Left ventricle myocardium superior (tissue), 1 donor: ENCODE measurements at places on chromosomes 6 and 20. TPM values are rescaled to one million over a fixed set of nuclear protein-coding genes. Genes with fewer than 3 reads are reported as not detected.

The OR2J1 gene
- total RNA-seq: not detected

The NKX2-2 gene
- total RNA-seq: not detected

The FAM217A gene
- total RNA-seq: not detected

The DNMT3B gene
- 0.50 TPM for total RNA-seq

The TRIM10 gene
- total RNA-seq: not detected

The OR2B2 gene
- not detected for total RNA-seq

The SLC22A7 gene
- total RNA-seq: not detected

The SPINT3 gene
- not detected for total RNA-seq

The NOX3 gene
- not detected for total RNA-seq

The PRPH2 gene
- total RNA-seq: 0.47 TPM

The PLN gene
- total RNA-seq: 2,753 TPM

The CRIP3 gene
- total RNA-seq: 6.6 TPM

GRCh38 chr6:3881711-3882421 is 32.7 kb downstream of the FAM50B start:
- DNase-seq: no peak

- DNase-seq: peak; percentile 52
Observed at GRCh38 chr6:37648465-37649330, 49.0 kb downstream of the MDGA1 start.

GRCh38 chr20:14444106-14444505 is 106.7 kb upstream of the FLRT3 start:
- DNase-seq: no peak

GRCh38 chr20:53842301-53843099 is 227.9 kb downstream of the BCAS1 start:
- no peak for DNase-seq

DNA sequence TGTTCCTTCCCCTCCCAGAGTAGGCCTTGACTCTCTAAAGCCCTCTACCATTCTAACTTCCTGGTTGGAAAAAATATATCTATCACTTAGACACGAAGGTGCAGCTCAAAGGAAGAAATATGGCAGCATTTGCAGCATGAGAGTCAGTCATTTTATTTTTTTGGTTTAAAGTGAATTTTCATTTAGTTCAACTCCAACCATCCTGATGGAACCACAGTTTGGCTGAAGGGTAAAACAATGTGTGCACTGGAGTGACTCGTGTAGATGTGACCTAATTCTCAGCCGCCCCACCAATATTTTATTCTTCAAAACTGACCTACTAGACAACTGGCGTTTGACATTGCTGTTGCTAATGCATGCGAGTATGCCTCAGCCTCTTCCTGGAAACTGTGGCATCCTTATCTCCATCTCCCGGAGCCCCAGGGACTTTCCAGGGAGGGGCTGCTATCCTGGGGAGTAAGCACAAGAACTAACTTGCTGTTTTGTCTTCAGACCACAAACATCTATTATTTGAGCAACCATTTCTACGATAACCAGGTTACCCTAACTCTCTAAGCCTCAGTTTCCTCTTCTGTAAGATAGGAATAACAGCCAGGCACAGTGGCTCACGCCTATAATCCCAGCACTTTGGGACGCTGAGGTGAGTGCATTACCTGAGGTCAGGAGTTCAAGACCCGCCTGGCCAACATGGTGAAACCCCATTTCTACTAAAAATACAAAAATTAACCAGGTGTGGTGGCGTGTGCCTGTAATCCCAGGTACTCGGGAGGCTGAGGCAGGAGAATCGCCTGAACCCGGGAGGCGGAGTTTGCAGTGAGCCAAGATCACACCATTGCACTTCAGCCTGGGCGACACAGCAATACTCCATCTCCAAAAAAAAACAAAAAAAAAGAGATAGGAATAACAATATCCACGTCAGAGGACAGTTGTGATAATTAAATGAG is 148.7 kb upstream of the JARID2 start:
- no peak for DNase-seq

GRCh38 chr6:121309768-121310469 is 24.4 kb downstream of the TBC1D32 start:
- DNase-seq: no peak

DNA sequence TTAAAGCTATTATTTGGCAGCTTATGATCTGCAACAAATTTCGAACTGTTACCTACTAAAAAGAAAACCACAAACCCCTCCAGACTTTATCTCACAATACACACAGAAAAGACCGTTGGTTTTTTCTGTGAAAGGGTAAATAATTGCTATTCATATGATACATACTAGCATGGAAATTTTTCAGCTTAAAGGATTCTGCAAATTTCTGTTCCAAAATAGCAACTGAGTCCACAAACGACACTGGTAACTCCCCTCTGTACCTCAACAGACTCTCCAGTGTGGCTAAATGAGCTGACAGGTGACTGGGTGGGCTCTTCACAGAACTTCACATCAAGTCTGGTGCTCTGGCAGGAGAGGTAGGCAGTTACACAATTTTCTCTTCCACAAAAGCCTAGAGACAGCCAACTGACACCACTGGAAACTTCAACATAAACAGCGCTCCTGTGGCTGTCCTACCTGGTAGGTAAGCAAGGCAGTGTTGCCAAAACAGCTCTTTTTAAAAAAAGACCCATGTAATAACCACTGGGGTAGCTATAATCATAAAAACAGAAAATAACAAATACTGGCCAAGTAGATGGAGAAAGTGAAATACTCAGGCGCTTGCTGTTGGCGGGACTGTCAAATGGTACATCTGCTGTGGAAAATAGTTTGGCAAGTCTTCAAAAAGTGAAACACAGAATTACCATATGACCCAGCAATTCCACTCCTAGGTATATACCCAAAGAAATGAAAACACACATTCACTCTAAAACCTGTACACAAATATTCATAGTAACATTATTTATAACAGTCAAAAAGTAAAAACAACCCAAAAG is 37.8 kb downstream of the ELOVL5 start:
- DNase-seq: no peak

DNA sequence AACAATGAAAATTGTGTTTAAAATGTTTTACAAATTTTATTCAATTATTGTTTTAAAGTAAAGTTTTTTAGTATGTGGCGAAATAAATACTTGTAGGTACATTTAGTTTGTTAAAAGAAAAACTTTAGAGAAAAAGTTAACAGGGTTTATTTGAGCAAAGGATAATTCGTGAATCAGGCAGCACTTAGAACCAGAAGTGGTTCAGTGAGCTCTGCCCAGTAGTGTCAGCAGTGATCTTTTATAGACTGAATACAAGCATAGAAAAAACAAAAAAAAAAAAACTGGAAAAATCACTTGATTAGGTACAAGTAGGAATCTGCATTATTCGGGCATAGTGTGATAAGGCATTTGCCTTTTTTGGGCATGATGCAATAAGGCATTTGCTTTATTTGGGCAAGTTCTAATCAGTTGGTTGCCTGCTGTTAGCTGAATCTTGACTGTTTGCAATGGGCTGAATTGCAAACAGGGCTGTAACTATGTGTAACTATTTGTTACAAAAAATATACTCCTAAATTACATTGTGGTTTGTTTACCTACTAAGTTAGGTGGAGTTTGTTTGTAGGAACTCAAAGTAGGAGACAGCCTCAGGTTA is 122.9 kb upstream of the MMS22L start:
- no peak for DNase-seq

- DNase-seq: no peak
Observed at GRCh38 chr6:147407571-147407970, 100.9 kb upstream of the SAMD5 start.

- DNase-seq: no peak
Observed at GRCh38 chr6:90429713-90430112, 133.1 kb upstream of the BACH2 start.

DNA sequence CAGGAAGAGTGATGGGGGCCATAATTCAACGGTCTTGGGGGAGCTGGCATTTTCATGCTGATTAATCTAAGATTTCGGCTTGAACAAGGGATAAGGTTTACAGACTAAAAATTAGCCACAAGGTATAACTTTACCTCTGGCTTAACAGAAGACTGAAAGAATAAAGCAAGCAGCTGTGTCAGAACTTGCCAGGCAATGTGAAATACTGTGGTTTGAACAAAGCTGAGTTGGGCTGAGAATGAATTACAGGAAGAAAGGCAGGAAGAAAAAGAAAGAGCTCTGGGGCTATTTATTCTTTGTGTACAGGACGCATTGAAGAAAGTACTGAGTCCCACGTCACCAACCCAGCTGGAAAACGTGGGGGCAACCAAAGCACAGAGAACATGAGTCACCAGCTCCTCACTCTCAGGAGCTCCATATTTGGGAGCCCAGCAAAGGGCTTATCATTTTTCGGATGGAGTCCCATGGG is 121.5 kb upstream of the NEDD9 start:
- DNase-seq: peak; percentile 41

DNA sequence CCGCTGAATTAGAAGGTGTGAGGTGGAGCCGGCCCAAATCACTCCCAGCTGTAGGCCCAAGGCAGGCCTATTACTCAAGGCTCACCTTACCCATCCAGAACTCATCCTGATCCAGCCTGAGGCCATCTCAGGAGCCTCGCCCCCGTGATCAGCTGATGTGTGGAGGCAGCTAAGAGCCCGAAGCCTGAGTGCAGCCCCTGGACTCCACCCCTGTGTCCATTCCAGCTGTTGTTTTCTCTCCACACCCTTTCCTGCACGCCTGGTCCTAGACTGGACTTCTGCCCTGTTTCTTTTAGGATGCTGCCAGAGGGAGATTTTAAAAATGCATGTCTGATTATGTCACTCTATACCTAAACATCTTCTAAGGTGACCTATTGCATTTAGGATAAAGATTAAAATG is 124.7 kb upstream of the SUPT3H start:
- DNase-seq: no peak

- DNase-seq: no peak
Observed at GRCh38 chr20:4036351-4036750, 21.0 kb upstream of the RNF24 start.

GRCh38 chr20:37576911-37577310 is 49.2 kb upstream of the BLCAP start:
- DNase-seq: no peak

GRCh38 chr6:121649951-121650350 is 214.5 kb downstream of the GJA1 start:
- no peak for DNase-seq

DNA sequence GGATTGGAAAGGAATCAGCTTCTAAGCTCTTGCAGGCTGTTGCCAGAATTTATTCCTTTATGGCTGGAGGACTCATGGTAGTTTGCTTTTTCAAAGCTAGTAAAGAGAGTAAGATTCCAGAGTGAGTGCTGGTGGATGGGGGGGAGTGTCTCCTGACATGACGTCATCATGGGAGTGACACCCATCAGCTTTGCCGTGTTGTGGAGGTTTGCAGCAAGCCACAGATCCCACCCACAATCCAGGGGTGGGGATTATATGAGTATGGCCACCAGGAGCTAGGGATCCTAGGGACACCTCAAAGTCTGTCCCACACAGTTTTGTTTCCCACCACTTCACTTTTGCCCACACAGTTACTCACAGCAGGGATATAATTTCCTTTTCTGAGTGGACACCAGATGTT is 28.7 kb upstream of the PMEPA1 start:
- no peak for DNase-seq

DNA sequence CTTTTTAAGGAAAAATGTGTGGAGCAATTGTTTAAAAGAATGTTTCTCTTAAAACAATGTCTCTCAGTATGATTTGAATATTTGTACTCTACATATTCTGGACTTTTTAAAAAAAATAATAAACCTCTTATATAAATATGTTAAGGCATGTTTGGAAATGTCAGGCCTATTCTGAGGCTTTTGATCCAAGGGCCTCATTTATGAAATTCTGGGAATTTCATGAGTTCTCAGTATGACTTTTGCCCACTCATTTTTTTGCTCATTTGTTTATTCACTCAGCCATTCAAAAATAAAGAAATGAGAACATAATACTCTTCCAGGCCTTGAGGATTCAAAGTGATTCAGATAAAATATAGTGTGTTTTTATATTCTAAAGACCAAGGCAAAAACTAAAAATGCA is 60.4 kb downstream of the DOK5 start:
- no peak for DNase-seq

DNA sequence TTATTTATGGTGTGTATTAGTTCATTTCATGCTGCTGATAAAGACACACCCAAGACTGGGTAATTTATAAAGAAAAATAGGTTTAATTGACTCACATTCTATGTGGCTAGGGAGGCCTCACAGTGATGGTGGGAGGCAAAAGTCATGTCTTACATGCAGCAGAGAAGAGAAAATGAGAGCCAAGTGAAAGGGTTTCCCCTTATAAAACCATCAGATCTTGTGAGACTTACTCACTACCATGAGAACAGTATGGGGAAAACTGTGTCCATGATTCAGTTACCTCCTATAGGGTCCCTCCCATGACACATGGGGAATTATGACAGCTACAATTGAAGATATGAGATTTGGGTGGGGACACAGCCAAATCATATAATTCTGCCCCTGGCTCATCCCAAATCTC is 150.0 kb upstream of the AHI1 start:
- DNase-seq: no peak

DNA sequence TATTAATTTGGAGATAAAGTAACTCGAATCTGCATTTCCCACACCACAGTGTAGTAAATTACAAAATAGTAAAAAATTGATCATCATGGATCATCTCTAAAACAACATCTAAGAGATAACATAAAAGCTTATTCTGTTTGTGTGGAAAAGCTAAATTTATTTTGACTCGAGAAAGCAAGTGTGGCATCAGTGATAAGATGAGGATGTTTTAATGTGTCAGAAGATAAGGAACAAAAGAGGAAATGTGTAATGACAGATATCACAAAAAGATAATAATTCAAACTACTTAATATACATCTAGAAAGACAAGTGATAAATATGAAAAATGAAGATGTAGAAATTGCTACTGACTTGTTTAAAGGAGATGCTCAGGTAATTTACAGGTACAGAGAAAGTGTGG is 74.1 kb downstream of the DNAH8 start:
- DNase-seq: no peak

DNA sequence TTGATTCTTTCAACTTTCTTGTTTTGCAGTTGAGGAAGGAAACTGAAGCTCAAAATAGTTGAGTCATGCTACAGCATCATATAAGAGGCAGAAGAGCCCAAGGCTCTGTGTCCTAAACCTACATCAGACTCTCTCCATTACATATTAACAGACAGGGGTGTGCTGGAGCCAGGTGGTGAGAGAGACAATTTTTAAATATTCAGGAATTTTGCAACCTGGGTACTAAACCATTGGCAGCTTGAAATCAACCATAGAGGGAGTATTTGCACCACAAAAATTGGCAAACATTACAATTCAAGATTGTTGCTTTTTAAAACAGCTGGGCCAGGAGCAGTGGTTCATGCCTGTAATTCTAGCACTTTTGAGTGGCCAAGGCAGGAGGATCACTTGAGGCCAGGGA is 65.8 kb upstream of the SOX4 start:
- DNase-seq: no peak

DNA sequence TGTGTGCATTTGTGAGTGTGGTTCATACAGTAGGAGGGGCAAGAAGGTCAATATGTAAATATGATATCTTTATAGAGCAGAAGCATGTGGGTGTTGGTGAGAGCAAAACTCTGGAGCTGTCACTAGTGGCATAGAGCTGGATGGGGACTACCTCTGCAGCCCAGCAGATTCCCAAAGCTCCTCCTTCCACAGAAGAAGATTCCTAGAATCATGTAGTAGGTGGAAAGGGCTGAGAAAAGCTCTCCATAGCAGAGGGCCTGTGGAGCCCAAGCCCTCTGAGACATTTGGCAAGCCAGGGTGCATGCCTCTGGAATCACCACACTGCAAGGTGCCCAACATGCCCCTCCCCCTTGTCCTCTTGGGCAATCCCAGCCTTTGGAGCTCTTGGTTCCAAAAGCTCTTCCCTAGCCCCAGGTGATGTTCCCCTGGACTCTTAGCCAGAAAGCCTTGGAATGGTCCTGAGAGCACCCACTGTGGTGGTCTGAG is 233.2 kb downstream of the LRFN2 start:
- no peak for DNase-seq

- DNase-seq: no peak
Observed at GRCh38 chr6:39228111-39228971, 934 bp downstream of the KCNK5 start.

GRCh38 chr6:134235937-134236751 is 81.8 kb downstream of the SGK1 start:
- no peak for DNase-seq
